A549 treated with CORT108297 at 1 μM for 4 hours (cell line): ENCODE measurements at places on chromosomes 3 and 15. TPM values are rescaled to one million over a fixed set of nuclear protein-coding genes. Genes with fewer than 3 reads are reported as not detected.

TEX55 gene
- not detected in 5 replicates for total RNA-seq

ALDH1A2 gene
- total RNA-seq, result 0.34 to 0.61 TPM (median 0.44 TPM) in 4 of 5 replicates, not detected in the other

GOLGA6L24 gene
- not detected in 5 replicates for total RNA-seq

NR1I2 gene
- not detected in 5 replicates for total RNA-seq

IFT80 gene
- total RNA-seq, result 9.4 to 18.3 TPM (median 14.0 TPM) in 5 replicates

RYK gene
- 26.1 to 37.5 TPM (median 29.5 TPM) in 5 replicates for total RNA-seq

CDC25A gene
- total RNA-seq, result 8.2 to 10.5 TPM (median 9.5 TPM) in 5 replicates

ERICH6 gene
- 0.18 TPM in 1 of 5 replicates, not detected in the others for total RNA-seq
